Cardiac muscle cell (in vitro differentiated cells and primary cell): ENCODE measurements at places on chromosomes 1 and 21. TPM values are rescaled to one million over a fixed set of nuclear protein-coding genes. Genes with fewer than 3 reads are reported as not detected.

- H3K27me3 ChIP-seq = no peaks in the 10 kb centered on the region
- no peak overlapping the region for H3K27ac ChIP-seq
- H3K4me3 ChIP-seq = no peak overlapping the region
- H3K36me3 ChIP-seq = no peaks in the 10 kb centered on the region
Measured at GRCh38 chr1:8303141-8303540, 14.8 kb upstream of the SLC45A1 start.

DNA sequence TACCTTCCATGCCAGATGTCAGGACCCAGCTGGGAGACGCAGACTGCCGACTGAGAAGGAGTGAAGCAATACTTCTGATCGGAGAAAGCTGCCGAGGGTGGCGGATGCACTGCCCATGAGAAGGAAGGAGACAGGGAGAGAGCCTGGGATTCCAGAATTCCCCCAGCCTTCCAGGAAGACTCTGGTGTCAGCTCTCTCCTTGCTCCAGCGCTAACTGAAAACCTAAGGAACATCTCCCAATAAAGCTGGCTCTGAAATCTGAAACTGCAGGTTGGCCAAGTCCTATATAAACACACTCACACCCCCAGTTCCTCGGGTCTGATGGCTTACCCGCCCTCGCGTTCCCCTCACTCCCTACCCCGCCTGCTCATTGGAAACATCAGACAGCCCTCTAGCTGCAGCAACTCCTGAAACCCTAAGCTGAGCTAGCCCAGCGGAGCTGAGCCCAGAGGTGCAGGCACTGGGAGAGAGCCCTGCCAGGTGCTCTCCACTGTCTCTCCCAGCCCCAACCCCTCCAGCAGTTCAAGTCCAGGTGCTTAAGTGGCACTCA is 52.3 kb downstream of the PLEKHA6 start:
- peak overlapping the region; percentile 13 for H3K4me3 ChIP-seq
- H3K4me1 ChIP-seq = peaks cover 17% of the 10 kb centered on the region
- no peaks in the 10 kb centered on the region for H3K36me3 ChIP-seq
- peak overlapping the region; percentile 75 for H3K27ac ChIP-seq

GRCh38 chr1:94608142-94608851 is 66.7 kb upstream of the F3 start:
- H3K4me1 ChIP-seq = peaks cover 7% of the 10 kb centered on the region
- H3K36me3 ChIP-seq = no peaks in the 10 kb centered on the region
- H3K27ac ChIP-seq = no peak overlapping the region
- H3K27me3 ChIP-seq = no peaks in the 10 kb centered on the region

COA6 gene
- total RNA-seq = 24.9 and 32.1 TPM in 2 replicates

- DNase-seq = peak; percentile 71
- H3K27me3 ChIP-seq = no peaks in the 10 kb centered on the region
- H3K27ac ChIP-seq = no peak overlapping the region
- no peak overlapping the region for H3K4me3 ChIP-seq
- no peaks in the 10 kb centered on the region for H3K36me3 ChIP-seq
Measured at GRCh38 chr1:17653728-17654351, 101.3 kb upstream of the ACTL8 start.

GRCh38 chr1:112517231-112517630 is 8.5 kb downstream of the WNT2B start:
- H3K36me3 ChIP-seq = no peaks in the 10 kb centered on the region

DNA sequence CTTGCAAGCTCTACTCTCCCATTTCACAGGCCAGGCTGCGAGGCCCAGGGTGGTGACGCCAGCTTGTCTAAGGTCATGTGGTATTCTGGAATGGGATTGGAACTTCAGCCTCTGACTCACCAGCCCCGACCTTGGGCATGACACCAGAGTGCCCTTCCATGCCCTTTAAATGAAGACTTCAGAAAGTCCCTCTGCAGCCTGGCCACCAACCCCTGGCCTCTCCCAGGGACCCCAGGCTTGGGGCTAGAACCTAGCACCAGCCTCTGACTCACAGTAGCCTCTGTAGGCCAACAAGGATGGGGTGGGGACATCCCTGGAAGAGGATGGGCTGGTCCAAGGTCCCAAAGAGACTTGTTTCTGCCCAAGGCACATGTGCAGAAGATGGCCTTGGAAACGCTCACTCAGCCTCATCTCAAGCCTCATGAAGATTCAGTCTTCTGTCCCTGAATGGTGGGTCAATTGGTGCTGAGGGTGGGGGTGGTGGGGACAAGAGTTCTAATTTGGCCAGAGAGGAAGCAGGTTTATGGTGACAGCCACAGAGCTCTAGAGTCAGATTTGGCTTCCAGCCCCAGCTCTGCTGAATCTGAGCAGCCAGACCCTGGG is 36.1 kb upstream of the RUNX3 start:
- no peaks in the 10 kb centered on the region for H3K27me3 ChIP-seq
- H3K4me3 ChIP-seq = no peak overlapping the region
- no peaks in the 10 kb centered on the region for H3K36me3 ChIP-seq
- no peaks in the 10 kb centered on the region for H3K4me1 ChIP-seq
- no peak overlapping the region for H3K27ac ChIP-seq

DNA sequence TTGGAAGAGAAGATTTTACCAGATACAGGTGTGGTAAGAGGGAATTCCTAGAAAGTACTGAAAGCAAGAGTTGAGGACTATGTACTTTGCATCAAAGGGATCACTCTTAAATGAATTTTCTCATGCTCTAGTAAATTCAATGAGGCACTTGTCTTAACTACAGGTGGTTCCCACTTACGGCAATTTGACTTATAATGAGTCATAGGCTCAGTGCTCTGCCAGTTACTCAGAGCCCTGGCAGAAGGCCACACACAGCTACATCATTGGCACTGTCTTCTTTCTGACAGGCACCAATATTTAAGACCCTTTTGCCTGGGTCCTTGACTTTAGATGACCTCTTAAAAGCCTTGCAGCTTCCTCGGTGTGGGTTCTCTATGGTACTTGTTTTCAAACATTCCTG is 15.9 kb upstream of the ADAMTS5 start:
- no peaks in the 10 kb centered on the region for H3K27me3 ChIP-seq
- H3K4me3 ChIP-seq = no peak overlapping the region
- peak; percentile 10 for DNase-seq
- H3K36me3 ChIP-seq = no peaks in the 10 kb centered on the region

GRCh38 chr1:15952317-15953258 is 23.3 kb downstream of the ZBTB17 start:
- H3K27me3 ChIP-seq = no peaks in the 10 kb centered on the region
- H3K27ac ChIP-seq = no peak overlapping the region
- no peaks in the 10 kb centered on the region for H3K36me3 ChIP-seq
- H3K4me3 ChIP-seq = no peak overlapping the region
- peaks cover 75% of the 10 kb centered on the region for H3K4me1 ChIP-seq

- H3K4me3 ChIP-seq = no peak overlapping the region
- no peaks in the 10 kb centered on the region for H3K36me3 ChIP-seq
- no peaks in the 10 kb centered on the region for H3K27me3 ChIP-seq
- no peak for DNase-seq
- H3K4me1 ChIP-seq = no peaks in the 10 kb centered on the region
- H3K27ac ChIP-seq = no peak overlapping the region
Measured at GRCh38 chr1:101918277-101918676, 78.4 kb downstream of the OLFM3 start.

DNA sequence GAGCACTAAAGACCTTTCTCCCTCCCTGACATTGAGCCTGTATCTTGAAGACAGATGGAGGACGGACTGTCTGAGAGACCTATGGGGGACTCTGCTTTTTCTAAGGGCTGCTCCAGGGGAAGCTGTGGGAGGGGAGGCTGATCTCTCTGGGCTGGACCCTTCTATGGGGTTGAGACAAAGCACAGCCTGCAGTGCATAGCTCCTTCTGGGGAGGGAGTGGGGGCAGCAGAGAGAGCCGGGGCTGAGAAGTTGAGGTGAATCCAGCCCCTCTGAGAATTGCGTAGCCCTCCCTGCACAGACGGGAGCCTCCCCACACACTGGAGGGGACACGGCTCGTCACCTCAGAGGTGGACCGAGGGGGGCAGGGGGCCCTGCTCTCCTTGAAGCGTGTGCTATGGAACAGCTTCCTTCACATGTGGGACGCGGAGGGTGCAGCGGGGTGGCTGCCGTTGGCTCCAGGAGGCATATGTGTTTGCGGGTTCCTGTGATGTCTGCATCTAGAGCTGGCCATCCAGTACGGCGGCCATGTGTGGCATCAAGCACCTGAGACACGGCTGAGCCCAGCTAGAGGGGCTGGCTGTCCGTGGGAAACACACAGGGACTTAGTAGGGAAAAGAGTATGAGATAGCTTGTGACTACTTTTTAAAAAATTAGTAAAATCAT is 299.1 kb downstream of the CAMTA1 start:
- H3K4me1 ChIP-seq = no peaks in the 10 kb centered on the region
- H3K27ac ChIP-seq = no peak overlapping the region
- H3K36me3 ChIP-seq = no peaks in the 10 kb centered on the region
- H3K27me3 ChIP-seq = no peaks in the 10 kb centered on the region
- no peak overlapping the region for H3K4me3 ChIP-seq
- no peak for DNase-seq

- H3K4me1 ChIP-seq = no peaks in the 10 kb centered on the region
- no peaks in the 10 kb centered on the region for H3K27me3 ChIP-seq
- no peak for DNase-seq
- no peak overlapping the region for H3K4me3 ChIP-seq
- H3K36me3 ChIP-seq = no peaks in the 10 kb centered on the region
Measured at GRCh38 chr1:36532810-36533401, 50.2 kb upstream of the CSF3R start.

- H3K27ac ChIP-seq = no peak overlapping the region
- H3K4me1 ChIP-seq = no peaks in the 10 kb centered on the region
- no peak overlapping the region for H3K4me3 ChIP-seq
- no peaks in the 10 kb centered on the region for H3K27me3 ChIP-seq
Measured at GRCh38 chr1:203017692-203018091, 8.6 kb upstream of the PPFIA4 start.

FCGR3A gene
- not detected in 2 replicates for total RNA-seq

- no peak for DNase-seq
- H3K27ac ChIP-seq = no peak overlapping the region
- H3K4me1 ChIP-seq = no peaks in the 10 kb centered on the region
- H3K27me3 ChIP-seq = no peaks in the 10 kb centered on the region
Measured at GRCh38 chr1:8740034-8740449, 77.4 kb downstream of the RERE start.

CBS gene
- 53.8 and 102 TPM in 2 replicates for total RNA-seq

DNA sequence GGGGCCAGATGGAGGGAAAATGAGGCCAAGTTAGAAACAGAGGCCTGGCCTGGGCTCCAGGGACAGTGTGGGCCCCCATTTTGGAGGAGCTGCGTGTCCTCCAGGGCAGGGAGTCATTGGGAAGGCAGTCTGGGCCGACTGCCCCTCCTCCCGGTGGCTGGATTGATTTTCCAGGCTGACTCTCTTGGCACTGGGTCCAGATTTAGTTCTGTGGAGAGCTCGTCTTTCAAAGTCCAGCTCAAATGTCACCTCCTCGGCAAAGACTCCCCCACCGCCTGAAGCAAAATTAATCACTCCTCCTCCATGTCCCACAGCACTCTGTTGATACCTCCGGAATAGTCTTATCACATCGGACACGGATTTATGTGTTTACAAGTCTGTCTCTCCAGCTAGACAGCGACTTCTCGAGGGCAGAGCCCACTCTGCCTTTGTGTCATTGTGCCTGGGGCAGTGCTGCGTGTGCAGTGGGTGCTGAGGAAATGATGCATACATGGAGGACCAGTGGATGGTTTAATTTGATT is 175.1 kb downstream of the CAMTA1 start:
- DNase-seq = peak; percentile 27
- no peak overlapping the region for H3K4me3 ChIP-seq

DNA sequence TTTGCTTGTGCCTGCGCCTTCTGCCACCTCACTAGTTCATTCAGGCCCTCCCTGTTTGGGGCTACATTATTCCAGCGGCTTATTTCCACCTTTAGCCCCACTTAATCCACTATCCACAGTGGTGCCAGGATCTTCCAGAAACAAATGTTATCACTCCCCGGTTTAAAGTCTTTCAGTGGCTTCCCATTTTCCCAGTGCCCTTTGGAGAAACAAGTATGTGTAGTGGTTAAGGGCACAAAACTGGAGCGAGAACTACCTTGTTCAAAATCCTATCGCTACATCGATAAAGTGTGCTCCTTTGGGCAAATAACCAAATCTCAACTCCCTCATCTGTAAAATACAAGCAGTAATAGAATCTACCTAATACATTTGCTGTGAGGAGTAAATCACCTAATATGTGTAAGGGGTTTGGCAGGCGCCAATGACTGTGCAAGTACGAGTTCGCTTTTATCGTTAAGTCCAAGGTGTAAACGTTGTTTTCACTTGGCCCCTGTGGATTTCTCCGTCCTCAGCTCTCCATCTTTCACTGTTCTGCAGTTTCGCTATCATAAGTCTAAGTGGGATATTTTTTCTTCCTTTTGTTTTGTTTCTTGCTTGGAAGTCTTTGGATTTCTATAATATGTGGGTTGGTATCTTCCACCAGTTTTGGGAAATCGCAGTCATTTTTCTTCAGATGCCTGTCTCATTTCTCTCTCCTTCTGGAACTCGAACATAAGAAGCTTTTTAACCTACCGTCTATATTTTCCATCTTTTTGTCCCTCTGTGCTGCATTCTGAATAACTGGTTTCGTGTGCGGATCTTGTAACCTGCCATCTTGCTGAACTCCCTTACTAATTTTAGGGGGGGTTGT is 844 bp upstream of the MEAF6 start:
- peak overlapping the region; percentile 79 for H3K27ac ChIP-seq
- H3K4me1 ChIP-seq = peaks cover 7% of the 10 kb centered on the region
- H3K36me3 ChIP-seq = no peaks in the 10 kb centered on the region
- H3K4me3 ChIP-seq = peak overlapping the region; percentile 80
- DNase-seq = no peak

CFHR1 gene
- 0.25 TPM in 1 of 2 replicates, not detected in the other for total RNA-seq

DNA sequence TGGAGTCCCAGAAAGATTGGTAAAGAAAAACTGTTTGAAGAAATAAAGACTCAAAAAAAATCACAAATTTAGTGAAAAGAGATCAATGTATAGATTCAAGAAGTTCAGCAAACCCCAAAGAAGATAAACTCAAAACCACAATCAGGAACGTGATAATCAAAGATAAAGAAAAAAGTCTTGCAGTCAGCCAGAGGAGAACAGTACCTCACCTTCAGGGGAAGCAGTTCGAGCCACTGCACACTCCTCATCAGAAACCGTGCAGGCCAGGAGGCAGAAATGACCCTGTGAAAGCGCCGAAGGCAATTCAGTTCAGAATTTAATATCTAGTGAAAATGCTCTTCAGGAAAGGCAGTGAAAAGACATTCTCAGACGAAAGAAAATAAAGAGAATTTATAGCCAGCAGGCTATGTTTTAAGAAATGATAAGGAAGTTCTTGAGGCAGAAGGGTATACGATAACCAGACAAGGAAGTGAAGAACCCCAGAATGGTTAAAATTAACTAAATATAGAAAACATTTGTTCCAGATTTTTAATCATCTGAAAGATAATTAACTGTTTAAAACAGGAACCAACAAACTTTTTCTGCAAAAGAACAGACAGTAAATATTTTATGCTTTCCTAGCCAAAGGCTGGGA is 13.5 kb upstream of the SUMO3 start:
- no peak for DNase-seq
- no peaks in the 10 kb centered on the region for H3K36me3 ChIP-seq
- no peak overlapping the region for H3K4me3 ChIP-seq
- H3K27me3 ChIP-seq = no peaks in the 10 kb centered on the region

SOX13 gene
- total RNA-seq = 33.8 and 39.7 TPM in 2 replicates

- no peak for DNase-seq
- no peaks in the 10 kb centered on the region for H3K27me3 ChIP-seq
- peak overlapping the region; percentile 67 for H3K27ac ChIP-seq
- no peaks in the 10 kb centered on the region for H3K4me1 ChIP-seq
- H3K4me3 ChIP-seq = no peak overlapping the region
- H3K36me3 ChIP-seq = peaks cover 25% of the 10 kb centered on the region
Measured at GRCh38 chr1:248851390-248851789, 7.5 kb downstream of the ZNF692 start.

CCDC30 gene
- total RNA-seq = 1.8 and 3.2 TPM in 2 replicates
